Stimulated activated CD8-positive, alpha-beta memory T cell treated with anti-CD3 and anti-CD28 coated beads, Interleukin-7, amount 100 ng/mL, for 1 hour (primary cell): ENCODE measurements at places on chromosomes 1 and 21.

GRCh38 chr1:109751531-109752260, 10.9 kb upstream of the GSTM3 start:
- no peak for DNase-seq

DNA sequence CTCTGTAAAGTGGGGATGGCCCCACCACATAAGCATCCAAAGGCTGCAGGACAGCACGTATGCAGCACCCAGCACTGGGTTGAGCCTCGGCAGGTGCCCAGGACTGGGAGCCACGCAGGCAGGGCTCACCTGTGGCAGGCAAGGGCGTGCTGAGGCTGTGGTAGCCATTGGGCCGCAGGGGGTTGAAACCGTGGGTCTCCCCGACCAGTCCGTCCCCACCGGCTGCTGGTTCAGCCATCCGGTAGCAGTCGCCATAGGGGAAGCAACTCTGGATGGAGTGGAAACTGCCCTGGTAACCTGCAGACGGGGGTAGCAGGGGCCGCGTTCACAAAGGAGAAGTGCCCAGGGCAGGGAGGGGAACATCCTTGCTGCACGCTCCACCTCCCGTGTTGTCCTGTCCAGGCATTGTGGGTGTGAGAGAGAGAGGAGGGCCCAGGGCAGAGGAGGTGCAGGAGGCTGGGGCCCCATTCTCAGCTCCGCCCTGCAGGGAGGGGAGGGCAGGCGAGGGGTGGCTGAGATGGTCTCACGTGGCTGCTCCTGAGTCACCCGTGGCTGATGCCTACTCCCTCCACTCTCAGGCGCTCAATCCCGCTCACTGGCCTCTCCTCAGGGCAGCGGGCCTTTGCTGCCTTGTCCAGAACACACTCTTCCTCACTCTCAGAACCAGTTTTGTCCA, 49.9 kb downstream of the DMRTB1 start:
- no peak for DNase-seq

DNA sequence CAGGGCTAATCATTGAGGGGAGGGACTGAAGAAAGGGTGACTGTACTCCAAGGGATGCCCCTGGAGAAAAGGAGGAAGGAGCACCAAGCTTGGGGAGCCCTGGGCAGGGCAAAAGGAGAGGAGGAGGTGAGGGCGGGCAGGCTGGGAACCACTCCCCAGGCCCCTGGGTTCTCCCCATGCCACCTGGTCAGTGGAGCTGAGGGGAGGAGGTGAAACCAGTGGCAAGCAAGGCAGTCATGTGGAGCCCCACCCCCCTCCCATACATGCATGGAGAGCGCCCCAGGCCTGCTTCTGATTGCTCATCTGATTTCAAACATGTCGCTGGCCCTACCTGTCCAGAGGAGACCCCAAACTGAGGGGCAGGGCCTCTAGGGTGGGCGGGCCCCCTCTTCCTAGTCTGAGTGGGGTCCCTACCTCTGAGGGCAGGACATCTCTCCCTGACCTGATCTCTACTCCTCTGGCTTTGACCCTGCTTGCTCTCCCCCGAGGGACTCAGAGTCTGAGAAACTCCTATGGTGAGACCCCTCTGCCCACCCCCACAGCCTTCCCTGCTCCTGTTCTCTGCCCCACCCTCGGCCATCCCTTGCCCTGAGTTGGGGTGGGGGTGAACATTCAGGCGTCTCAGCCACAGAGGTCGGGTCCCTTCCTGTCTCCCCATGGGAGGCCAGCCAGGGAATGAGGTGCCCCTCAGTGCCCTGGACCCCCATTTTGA, 18.6 kb downstream of the INSRR start:
- no peak for DNase-seq

GRCh38 chr21:44487831-44488230, 32.5 kb downstream of the LRRC3 start:
- DNase-seq: peak; percentile 24

DNA sequence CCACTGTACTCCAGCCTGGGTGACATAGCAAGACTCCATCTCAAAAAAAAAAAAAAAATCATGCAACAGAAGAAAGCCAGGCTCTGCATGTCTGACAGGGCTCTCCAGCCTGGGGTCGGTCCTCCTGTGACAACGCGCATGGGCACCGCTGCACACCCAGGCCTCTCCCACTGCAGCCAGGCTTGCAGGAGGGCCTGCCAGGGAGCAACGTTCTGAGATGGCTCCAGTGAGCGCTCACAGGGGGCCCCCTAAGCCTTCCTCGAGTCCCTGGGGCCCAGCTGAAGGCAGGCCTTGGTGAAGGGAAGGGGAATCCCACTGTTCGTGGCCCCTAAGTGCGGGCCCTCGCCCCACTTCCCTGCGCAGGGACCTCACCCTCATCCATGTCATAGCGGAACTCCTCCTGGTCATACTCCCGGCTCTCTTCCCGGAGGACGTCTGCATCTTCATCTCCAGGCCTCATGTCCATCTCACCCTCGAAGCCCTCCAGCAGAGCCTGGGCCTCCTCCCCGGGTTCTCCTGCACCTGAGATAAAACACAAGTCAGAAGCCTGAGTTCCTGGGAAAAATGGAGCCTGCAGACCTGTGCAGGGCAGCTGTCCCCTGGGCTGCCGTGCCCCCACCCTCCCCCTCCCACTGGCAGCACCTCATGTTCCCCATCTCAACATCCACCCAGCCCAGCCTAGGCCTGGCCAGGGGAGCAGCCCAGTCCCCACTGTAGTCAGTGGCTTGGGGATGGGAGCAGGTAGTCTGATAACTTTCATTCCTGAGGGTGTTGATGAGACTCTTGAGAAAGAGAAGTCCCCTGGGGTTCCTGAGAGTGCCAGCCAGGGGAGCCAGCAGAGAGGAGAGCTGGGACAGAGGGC, 20.3 kb downstream of the RSPH1 start:
- DNase-seq: no peak

- no peak for DNase-seq
Measured at GRCh38 chr1:1601564-1602303, 1.8 kb upstream of the FNDC10 start.

DNA sequence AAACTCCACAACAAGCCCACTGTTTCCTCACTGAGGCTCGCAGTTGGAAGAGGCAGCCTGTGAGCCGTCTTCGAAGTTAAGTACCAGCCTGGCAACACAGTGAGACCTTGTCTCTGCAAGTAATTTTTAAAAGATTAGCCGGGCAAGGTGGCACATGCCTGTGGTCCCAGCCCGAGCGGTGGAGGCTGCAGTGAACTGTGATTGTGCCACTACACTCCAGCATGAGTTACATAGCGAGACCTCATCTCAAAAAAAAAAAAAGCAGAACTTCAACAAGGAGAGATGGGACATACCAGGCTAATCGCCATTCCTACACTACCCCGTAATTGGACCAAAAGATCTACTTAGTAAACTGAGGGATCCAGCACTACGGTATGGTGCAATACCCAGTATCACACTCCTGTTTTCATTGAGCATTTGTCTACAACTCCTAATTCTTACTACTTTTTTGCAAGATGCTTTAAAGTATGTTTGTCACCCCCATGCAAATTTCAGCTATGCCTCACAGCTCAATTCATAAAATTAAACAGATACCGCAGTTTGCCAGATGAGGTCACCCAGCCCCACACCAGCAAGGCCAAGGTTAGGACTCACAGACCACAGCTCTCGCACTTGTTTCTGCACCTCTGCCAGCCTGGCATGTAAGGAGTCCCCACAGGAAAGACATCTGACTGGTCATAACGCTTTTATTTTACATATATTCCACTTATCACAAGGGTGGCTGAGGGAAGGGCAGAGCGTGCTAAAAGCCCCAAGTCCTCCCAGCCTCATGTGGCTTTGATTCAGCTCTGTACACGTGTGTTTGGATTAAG, 21.0 kb downstream of the SDE2 start:
- DNase-seq: no peak

DNA sequence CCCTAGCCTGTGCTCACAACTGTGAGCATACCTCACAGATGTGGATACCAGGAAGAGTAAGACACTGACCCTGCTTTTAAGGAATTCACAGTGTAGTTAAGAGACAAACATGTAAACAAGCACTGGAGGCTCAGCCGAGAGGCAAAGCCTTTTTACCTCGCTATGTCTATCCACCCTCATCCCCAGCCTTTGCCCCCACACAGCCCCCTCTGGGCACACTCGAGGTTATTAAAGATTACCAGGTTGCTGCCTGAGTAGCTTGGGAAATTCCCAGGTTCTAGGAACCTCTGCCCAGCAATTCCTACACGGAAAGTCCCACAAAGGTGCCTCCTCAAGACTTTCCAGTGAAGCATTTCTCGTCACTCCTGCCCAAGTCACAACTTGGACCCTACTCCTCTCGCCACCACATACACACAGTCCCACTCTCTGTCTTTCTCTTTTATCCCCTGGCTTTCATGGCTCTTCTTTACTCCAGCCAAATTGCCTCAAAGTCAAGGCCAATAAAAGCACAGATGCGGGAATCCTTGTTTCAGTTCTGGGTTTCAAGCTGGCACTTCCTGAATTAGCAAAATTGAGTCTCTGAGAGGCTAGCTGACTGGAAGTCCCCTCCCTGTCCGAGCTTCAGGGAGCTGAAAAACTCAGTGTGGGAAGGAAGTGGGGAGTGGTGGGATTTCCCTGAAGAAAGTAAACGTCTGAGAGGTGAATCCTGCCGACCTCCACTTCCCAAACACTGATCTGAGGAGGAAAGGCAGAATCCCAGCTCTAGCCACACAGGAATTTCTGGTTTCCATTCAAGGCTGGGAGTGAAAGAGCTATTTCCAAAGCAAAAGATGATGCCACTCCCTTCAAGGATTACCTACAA, 7.6 kb downstream of the DENND2D start:
- DNase-seq: no peak

GRCh38 chr1:3530086-3530925, 75.8 kb downstream of the ARHGEF16 start:
- no peak for DNase-seq

GRCh38 chr1:224753491-224753890, 137.4 kb downstream of the CNIH3 start:
- no peak for DNase-seq

GRCh38 chr1:46653405-46653958, 14.7 kb downstream of the ATPAF1 start:
- no peak for DNase-seq

DNA sequence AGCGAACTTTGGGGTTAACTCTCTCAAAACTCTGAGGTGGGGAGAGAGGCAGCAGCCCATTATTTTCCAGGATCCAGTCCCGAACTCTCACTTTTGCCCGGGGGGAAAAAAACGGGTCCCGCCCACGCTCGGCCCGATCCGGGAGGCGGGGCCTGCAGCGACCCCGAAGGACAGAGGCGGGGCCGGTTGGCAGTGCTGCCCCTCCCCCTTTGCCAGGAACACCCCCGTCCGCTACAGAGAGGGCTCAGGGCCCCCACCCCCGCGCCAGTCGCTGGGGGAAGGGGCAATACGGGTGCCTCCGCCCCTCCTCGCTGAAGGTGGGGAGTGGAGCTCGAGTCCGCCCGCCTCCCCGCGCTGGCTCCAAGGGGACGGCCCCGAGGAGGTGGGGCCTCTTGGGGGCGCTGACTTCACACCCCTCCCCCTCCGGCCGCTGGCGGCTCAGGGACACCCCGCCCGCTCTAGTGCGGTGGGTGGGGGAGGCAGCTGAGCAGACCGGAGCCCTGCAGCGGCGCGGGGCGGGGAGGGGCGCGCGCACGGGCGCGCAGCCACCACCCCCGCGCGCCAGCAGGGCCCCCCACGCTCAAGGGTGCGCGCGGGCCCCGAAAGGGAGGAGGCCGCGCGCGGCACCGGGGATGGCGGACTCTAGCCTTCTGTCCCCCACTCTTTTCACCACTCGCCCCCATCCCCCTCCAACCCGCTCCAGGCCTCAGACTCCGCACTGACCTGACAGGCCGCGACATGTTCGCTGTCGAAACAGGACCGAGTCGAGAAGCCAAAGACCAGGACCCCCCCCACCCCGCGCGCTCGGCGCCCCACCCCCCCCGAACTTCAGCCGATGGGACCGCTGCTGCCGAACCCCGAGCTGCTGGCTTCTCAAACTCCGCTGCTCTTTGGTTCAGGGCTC, 496 bp downstream of the NUCKS1 start:
- DNase-seq: peak; percentile 87

GRCh38 chr1:18812453-18812939, 47.0 kb downstream of the TAS1R2 start:
- DNase-seq: no peak

- DNase-seq: no peak
Measured at GRCh38 chr1:27525296-27526272, 35.6 kb upstream of the WASF2 start.

GRCh38 chr1:21963477-21964217, 13.2 kb upstream of the CELA3B start:
- peak; percentile 72 for DNase-seq

DNA sequence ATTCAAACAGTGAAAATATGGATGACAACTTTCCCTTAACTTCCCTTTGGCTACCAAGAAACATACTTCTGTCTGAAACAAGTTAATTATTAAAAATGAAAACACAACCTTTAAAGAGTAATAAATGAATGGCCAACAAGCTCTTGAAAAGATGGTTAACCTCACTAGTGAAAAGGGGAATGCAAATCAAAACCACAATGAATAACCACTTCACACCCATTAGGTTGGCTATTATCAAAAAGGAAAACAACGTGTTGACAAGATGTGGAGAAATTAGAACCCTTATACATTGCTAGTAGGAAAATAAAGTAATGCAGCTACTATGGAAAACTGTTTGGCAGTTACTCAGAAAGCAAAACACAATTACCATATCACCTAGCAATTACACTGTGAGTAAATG, 14.1 kb downstream of the COP1 start:
- no peak for DNase-seq

GRCh38 chr1:175120511-175120910, 52.9 kb downstream of the TNN start:
- DNase-seq: no peak

GRCh38 chr1:176957603-176958002, 206.9 kb downstream of the ASTN1 start:
- DNase-seq: no peak

DNA sequence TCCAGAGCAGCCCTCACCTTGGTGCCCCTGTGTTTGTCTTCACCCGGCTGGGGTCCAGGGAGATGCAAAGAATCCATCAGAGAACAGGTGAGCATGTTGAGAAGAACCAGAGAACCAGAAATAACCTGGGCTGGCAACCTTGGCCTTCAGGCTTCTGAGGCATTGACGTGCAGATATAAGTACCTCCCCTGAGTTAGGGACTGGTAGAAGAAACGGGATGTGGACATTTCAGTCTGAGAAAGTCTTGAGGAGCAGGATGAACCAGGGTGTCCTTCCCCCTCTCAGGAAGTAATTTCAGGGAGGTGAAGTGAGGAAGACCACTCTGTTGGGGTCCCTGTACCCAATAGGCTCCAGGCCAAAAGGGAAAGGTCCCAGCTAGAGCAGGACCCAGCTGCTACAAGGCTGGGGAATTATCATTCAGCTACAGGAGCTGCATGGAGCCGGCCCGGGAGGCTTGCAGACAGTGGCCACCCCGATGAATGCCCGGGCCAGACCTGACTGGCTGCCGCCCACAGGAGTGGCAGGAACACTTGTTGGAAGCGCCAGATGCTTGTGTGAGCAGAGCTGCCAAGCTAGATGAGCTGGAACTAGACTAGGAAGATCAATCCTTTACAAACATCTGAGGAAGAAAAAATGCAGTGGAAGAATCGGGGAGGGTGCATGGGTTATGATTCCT, 1.7 kb upstream of the AURKAIP1 start:
- no peak for DNase-seq
